Daoy (cell line): ENCODE measurements at places on chromosomes 6 and 20. TPM values are rescaled to one million over a fixed set of nuclear protein-coding genes. Genes with fewer than 3 reads are reported as not detected.

- no peak for DNase-seq
Measured at GRCh38 chr6:124400261-124400999, 561.8 kb upstream of the RNF217 start.

DNA sequence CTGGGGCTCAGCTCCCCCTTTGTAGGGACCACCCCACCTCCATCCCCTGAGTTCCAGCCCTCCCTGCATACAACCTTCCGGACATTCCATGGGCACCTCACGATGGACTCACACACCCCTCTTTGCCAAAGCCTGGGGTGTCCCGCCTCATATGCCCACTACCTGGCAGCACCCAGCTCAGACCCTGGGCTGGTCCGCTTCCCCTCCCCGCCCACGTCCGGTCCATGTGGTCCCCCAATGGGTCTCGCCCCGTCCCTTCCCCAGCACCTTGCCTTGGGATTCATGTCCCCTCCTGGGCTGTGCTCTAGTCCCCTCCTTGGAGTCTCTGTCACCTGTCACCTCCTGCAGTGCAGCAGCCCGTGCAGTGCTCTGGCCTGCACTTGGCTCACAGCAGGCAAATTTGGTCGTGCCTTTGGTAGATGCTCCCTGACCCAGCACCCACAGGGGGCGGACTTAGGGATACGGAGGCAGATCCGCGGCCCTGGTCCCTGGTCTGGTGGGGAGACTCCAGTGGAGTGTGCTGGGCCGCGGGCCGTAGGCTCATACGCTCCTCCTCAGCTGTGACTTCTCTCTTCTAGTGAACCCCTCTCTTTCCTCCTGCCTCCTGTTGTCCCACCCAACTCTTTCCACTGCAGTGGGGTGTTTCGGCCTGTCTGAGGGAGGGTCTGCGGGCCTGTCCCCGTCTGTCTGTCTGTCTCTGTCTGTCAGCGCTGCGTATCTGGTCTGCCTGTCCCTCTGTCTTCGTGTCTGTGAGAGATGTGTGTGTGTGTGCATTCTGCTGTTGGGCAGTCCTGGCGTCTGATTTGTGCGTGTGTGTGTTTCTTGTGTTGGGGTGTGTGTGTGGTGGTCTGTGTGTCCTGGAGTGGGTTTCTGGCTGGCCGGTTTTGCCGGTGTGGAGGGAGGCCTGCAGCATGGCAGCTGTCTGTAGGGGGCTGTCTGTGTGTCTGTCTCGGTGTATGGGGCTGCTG is 69.5 kb downstream of the SRC start:
- DNase-seq, result no peak

DNA sequence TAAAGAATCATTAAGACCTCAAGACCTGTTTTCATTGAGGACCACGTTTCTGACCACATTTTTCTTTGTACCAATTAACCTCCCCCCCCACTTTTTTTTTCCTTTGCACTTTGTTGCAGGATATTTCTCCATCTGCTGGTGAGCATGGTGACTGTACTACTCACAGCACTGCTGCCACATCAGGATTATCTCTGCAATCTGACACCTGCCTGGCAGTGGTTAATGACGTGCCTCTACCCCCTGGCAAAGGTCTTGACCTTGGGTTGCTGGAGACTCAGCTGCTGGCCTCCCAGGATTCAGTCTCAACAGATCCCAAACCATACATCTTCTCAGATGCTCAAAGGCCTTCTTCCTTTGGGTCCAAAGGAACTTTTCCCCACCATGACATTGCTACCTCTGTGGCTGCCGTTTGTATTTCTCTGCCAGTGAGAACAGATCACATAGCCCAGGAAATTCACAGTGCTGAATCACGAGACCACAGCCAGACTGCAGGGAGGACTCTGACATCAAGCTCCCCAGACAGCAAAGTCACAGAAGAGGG is 46.6 kb upstream of the EDN3 start:
- peak; percentile 58 for DNase-seq

Gene FAM184A
- 3.8 and 4.8 TPM in 2 replicates for total RNA-seq

Gene GLP1R
- total RNA-seq, result not detected in 2 replicates

- no peak for DNase-seq
Measured at GRCh38 chr20:57871237-57871632, 161.4 kb upstream of the PMEPA1 start.

Gene C6orf58
- 0.39 and 0.69 TPM in 2 replicates for total RNA-seq

- DNase-seq, result no peak
Measured at GRCh38 chr6:167850782-167851181, 24.1 kb downstream of the AFDN start.

- no peak for DNase-seq
Measured at GRCh38 chr20:46299078-46299477, 9.2 kb downstream of the CDH22 start.

Gene IL17A
- not detected in 2 replicates for total RNA-seq

GRCh38 chr6:114355300-114355699 is 12.5 kb upstream of the HS3ST5 start:
- DNase-seq, result no peak

Gene TXLNB
- 0.11 TPM in 1 of 2 replicates, not detected in the other for total RNA-seq
